Left hindlimb (tissue), 1 donor: ENCODE measurements at places on chromosomes 2 and 18.

DNA sequence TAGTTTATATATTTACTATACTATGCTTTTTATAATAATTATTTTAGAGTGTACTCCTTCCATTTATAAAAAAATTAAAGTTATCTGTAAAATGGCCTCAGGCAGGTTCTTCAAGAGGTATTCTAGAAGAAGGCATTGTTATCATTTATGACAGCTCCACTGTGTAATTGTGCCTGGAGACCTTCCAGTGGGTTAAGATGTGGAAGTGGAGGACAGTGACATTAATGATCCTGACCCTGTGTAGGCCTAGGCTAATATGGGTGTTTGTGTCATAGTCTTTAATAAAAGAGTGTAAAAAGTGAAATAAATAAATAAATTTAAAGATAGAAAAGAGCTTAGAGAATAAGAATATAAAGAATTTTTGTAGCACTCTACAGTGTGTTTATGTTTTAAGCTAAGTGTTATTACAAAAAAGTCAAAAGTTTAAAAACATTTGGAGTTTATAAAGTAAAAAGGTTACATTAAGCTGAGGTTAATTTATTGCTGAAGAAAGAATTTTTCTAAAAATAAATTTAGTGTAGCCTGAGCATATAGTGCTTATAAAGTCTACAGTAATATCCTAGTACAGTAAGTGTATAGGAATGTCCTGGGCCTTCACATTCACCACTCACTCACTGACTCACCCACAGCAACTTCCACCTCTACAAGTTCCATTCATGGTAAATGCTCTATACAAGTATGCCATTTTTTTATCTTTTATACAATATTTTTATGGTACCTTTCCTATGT, 190.0 kb upstream of the SESTD1 start:
- DNase-seq: no peak

- DNase-seq: no peak
These were observed 32.7 kb upstream of the PRLH start for GRCh38 chr2:237533668-237534161.

DNA sequence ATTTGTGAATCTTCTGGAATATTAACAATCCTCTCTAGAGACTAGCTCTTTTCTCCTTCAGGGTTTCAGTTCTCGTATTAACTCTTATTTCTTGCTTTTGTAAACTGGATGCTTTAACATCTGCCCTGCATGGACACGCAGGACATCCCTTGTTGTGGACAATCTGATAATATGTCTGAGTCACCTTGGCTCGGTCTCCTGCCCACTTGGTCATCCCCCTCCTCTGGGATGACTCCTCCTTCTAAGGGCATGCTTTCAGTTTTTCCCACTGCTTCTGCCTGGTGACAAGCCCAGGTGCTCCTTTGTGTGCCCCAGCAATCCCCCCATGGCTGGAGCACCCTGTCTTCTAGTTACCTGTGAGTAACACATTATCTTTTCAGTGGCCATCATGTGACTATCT, 460.5 kb downstream of the DSC3 start:
- DNase-seq: no peak

GRCh38 chr2:224069172-224069571, 30.1 kb upstream of the SERPINE2 start:
- DNase-seq: no peak

DNA sequence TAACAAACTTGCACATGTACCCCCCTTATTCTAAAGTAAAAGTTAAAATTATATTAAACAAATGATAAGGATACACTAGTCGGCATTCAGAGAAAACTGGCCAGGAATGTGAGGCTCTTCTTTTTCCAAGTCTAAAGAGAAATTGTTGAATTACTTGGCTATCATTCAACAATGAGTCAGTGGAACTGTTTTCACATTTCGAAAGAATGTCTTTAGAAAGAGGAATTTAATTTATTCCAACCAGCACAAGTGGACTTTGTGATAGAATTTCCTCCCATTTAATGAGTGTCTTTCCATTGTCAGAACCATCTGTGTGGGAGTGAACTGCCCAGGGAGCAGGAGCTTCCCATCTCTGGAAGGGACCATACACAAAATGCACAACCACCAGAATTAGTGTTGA, 792.2 kb downstream of the EPHA4 start:
- no peak for DNase-seq

- no peak for DNase-seq
These were observed 52.3 kb upstream of the MGAT5 start for GRCh38 chr2:134201533-134201932.

DNA sequence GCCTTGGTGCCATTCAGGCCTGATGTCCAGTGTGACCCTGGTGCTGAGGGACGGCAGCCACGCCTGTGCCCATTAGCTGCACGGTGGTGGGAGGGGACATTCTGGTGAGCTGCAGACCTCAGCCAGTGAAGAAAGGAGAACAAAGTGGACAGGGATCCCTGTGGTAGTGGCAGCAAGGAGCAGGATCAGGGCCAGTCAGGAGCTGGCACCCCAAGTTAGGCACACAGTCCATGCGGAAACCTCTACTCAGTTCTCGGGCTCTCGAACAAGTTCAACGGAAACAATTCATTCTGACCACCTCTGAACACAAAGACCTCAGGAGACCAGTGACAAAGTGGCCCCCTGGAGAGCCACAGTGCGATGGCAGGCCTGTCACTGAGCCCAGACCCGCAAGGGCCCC, 30.1 kb downstream of the COA5 start:
- DNase-seq: no peak

- DNase-seq: peak; percentile 21
These were observed 46.5 kb downstream of the KCNIP3 start for GRCh38 chr2:95343429-95344214.
